ENCODE measurements at places on chromosomes 16 and 17.
A peak's percentile ranks its signal among the peaks of the same experiment; 100 is the strongest.

DNA sequence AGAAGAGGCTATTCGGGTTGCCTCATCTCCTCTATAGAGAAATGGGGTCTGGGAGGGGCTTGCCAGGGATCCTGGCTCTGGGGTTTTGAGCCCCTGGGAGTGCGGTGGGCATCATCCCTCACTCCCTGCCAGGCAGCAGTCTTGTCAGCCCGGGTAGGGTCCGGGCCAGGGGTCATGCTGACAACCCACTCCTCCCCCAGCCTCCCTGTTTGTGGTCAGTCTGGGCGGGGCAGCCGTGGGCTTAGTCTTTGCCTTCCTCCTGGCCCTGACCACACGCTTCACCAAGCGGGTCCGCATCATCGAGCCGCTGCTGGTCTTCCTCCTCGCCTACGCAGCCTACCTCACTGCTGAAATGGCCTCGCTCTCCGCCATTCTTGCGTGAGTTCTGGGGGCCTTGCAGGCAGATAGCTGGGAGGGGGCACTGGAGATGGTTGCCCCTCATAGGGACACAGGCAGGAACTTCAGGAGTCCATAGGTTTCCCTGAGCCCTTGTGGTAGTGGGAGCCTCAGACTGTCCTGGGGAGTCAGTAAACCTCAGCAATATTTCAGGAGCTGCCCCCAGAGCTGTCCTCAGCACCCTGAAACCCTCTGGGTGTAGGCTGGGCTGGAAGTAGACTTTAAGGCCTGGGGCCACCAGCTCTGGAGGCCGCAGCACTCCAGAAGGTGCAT lies 6.9 kb downstream of the SLC9A5 start:
- peak; percentile 30 for DNase-seq

DNA sequence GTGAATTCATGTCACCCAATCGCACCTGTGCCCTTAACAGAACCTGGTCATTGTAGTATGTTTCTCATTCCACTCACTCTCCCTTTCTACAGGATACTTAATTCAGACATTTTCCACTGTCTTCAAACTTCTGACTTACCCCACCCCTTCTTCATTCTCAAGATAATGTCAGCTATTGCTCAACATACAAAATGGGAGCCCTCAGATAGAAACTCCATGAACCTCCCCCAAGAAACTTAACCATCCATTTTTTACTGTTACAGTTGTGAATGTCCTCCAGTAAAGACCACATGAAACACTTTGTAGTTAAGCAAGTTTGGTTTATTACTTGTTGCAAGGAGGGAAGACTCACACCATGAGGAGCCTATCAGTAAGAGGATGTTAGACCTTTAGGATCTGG lies 22.1 kb upstream of the ARHGAP17 start:
- no peak for DNase-seq

- no peak for DNase-seq
Observed at GRCh38 chr17:8742274-8742673, 2.4 kb downstream of the CCDC42 start.

GRCh38 chr17:81422776-81423697 lies 27.8 kb downstream of the BAHCC1 start:
- DNase-seq, result no peak

GRCh38 chr16:15435216-15435864 lies 952 bp downstream of the BMERB1 start:
- DNase-seq, result no peak

- DNase-seq, result no peak
Observed at GRCh38 chr17:79031996-79032875, 8.3 kb downstream of the C1QTNF1 start.

GRCh38 chr16:5422643-5423496 lies 325.3 kb upstream of the EEF2KMT start:
- DNase-seq, result no peak

DNA sequence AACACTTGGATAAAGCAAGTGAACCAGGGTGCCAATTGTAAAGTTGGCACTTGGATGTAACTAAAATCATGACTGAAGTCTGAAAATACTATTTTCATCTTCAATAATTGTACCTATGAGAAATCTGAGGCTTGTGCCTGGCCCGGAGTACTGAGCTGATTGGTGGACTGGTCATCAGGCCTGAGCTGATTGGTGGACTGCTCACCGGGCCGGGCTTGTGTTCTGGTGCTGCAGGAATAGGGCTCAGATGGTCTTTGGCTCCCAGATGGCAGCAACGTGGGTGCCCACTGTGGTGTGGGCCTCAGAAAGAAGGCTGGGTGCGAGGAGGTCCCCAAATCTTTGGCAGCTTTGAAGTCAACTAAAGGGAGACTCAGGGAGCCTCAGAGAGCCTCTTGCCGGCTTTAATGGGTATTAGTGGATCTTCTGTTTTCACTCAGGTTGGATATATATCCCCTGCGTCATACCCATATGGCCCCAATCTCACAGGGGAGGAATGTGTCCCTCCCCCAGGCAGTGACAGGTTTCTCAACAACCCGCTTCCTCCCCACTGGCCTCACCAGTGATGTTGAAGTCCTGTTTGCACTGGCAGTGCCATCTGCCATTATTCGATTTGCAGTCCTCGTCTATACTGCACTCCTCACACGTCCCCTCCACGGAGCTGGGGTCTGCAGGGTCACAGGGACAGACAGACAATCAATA lies 4.7 kb downstream of the UMOD start:
- no peak for DNase-seq

- DNase-seq, result no peak
Observed at GRCh38 chr17:76131692-76132573, 9.1 kb downstream of the FOXJ1 start.

DNA sequence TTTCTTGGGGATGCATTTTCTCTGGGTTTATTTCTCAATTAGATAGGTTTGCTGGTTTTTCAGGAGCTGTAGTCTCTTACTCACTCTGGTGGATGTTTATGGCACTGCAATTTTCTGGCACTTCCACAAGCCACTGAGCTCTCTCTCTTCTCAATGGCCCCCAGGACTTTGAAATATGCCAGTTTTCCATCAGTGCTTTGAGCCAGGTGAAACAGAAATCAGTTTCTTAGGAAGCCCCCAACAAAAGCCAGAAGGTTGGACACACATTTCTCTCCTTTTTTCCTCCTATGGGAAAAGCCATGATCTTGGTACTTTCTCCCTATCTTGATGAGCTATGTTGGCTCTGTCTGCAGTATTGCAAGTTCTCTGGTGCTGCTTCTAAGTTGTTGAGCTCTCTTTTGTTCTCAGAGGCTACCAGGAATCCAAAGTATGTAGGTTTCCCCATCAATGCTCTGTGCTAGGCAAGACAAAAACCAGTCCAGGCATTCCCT lies 90.7 kb upstream of the SMIM36 start:
- no peak for DNase-seq

- no peak for DNase-seq
Observed at GRCh38 chr17:35167046-35167445, 19.4 kb downstream of the UNC45B start.

DNA sequence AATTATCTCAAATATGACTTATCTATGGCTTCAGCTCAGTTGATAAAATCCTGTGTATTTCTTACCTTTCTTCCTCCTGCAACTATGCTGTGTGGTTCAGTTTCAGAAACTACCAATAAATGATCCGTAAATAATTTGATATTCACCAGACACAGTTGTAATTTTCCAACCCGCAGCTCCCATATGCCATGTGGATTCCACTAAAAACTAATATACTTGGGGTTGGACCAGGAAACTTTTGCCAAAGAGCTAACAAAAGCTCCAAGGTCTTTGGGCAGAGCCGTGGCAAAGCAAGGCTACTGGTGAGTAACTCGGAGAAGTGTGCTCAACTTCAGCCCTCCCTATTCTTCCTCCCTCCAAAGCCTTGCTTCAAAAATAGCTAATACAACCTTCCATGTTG lies 2.3 kb upstream of the CHST6 start:
- no peak for DNase-seq

- no peak for DNase-seq
Observed at GRCh38 chr17:77826132-77826873, 132.2 kb upstream of the TNRC6C start.

DNA sequence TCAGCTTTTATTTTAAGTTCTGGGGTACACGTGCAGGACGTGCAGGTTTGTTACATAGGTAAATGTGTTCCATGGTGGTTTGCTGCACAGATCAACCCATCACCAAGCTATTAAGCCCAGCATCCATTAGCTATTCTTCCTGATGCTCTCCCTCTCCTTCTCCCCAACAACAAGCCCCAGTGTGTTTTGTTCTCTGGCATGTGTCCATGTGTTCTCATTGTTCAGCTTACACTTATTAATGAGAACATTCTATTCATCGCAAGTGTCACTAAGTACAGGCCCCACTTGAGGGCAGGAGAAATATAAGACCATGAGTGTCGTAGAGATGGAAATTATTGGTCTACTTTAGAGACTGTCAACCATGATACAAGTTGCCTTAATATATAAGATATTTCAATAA lies 615.1 kb downstream of the CDH8 start:
- no peak for DNase-seq

DNA sequence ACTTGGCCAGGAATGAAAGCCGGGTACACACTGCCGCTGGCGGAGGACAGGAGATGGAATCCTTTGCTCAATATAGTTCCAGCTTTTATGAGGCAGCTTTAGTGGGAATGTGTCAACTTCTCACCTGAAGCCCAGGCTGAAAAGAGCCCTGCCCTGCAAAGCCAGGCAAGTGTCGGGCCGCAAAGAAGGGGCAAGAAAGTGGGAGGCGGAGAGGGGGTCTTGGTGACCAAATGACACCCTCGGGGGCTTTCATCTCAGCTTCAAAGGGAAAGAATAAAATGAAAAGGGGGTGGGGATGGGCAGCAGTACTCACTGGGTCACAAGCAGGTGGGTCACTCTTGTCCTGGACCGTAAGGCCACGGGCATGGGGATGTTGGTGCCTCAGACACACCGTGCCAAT lies 62.9 kb downstream of the C16orf95 start:
- DNase-seq, result no peak

GRCh38 chr17:74815550-74816370 lies 39.6 kb upstream of the NAT9 start:
- no peak for DNase-seq

GRCh38 chr16:17002565-17002964 lies 468.2 kb downstream of the XYLT1 start:
- no peak for DNase-seq

GRCh38 chr17:13323990-13324389 lies 277.7 kb downstream of the HS3ST3A1 start:
- DNase-seq, result no peak

DNA sequence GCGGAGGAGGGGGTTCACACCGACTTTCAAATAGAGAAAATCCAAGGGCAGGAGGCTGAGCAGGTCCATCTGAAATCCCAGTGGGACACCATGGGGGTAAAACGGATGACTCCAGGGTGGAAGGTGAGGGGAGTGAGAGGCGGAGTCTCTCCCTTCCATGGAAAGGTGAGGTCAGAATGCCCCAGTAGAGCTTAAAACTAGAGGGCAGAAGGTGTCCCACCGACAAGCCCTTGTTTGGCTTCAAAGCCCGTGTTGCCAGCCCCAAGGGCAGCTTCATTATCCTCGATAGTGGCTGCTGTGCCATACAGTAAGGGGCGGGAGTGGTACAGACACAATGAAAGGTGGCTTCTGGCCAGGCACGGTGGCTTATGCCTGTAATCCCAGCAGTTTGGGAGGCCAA lies 55.7 kb downstream of the CNGB1 start:
- DNase-seq, result no peak

DNA sequence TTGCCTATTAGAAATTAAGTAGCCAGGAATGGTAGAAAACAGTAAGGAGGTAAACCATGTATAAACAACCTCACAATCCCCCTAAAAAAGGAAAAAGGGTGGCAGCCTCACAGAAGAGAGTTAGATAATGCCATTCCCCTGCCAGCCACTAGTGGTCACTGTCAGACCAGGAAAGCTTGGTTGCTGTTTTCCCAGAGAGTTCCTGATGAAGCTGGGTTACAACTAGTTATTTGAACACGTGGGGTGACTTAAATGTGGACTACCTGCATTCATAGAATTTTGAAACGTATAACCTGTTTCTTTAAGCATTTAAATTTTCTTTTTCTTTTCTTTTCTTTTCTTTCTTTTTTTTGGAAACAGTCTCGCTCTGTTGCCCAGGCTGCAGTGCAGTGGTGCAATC lies 5.8 kb downstream of the GPRC5C start:
- DNase-seq, result no peak

GRCh38 chr17:8887834-8888703 lies 20.6 kb upstream of the PIK3R6 start:
- DNase-seq, result no peak

GRCh38 chr17:18323007-18323406 lies 7.9 kb downstream of the SMCR8 start:
- DNase-seq, result no peak

- DNase-seq, result no peak
Observed at GRCh38 chr16:24075931-24076716, 180.0 kb upstream of the CACNG3 start.
